Esophagus muscularis mucosa (tissue), 4 donors: ENCODE measurements at places on chromosomes 5 and 9. TPM values are rescaled to one million over a fixed set of nuclear protein-coding genes. Genes with fewer than 3 reads are reported as not detected.

GRCh38 chr9:97567894-97568202 is 65.3 kb downstream of the TSTD2 start:
- no peaks in the 10 kb centered on the region for H3K27me3 ChIP-seq
- H3K4me1 ChIP-seq = peaks cover 49% of the 10 kb centered on the region
- H3K4me3 ChIP-seq = no peak overlapping the region
- H3K36me3 ChIP-seq = peaks cover 62% of the 10 kb centered on the region
- DNase-seq = no peak

DNA sequence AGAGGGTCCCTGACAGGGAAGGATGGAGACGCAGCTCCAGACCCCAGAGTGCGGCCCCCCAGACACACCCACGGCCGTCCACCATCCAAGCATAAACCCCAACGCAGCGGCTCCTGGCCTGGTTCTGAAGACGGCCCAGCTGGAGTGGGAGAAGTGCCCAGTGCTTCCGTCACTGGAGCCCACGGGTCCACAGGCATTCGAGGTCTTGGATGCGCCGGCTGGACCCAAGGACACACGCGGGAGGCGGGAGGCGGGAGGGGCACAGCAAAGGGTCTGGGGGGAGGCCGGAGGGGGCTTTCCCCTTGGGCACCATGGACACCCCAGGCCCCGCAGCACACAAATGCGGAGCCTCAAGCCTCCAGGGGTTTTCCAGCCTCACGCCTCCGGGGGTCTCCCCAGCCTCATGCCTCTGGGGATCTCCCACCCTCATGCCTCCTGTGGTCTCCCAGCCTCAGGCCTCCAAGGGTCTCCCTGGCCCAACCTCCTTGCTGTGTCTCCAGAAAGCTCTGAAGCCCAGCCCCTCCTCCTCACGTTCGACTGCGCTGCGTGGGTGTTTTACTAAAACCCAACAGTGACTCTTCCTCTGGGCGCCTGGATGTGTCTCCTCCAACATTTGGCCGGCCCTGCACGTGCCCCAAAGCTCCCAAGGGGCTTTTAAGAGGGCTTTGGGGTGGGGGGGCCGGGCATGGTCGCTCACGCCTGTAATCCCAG is 15.2 kb downstream of the EXD3 start:
- H3K27me3 ChIP-seq = no peaks in the 10 kb centered on the region
- peaks cover 40% of the 10 kb centered on the region for H3K4me1 ChIP-seq
- peak overlapping the region; percentile 13 for H3K27ac ChIP-seq
- H3K4me3 ChIP-seq = peak overlapping the region; percentile 60
- H3K36me3 ChIP-seq = peaks cover 4% of the 10 kb centered on the region

GRCh38 chr5:79518718-79519117 is 4.8 kb upstream of the HOMER1 start:
- no peaks in the 10 kb centered on the region for H3K4me1 ChIP-seq
- H3K36me3 ChIP-seq = no peaks in the 10 kb centered on the region
- no peak overlapping the region for H3K4me3 ChIP-seq
- no peaks in the 10 kb centered on the region for H3K27me3 ChIP-seq
- no peak overlapping the region for H3K27ac ChIP-seq
- DNase-seq = no peak

DNA sequence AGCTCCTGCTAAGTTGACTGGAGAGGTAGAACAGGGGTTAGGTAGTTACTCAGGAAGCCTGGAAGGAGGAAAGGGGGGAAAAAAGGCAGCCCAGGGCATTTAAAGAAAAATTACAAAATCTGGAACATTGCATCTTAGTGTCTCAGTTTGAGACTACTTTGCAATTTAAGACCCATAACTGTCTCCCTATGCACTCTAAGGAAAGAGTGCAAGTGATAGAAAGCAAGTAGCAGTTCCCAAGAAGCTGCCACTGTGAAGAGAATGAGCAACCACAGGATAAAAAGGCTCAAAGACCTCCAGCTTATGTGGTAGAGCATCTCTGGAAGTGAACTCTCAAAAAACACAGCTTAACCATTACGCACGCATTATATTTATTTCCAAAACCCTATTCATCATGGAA is 141.8 kb downstream of the SLCO4C1 start:
- no peaks in the 10 kb centered on the region for H3K27me3 ChIP-seq
- H3K4me1 ChIP-seq = no peaks in the 10 kb centered on the region
- no peak overlapping the region for H3K27ac ChIP-seq
- no peak overlapping the region for H3K4me3 ChIP-seq
- H3K36me3 ChIP-seq = no peaks in the 10 kb centered on the region
- DNase-seq = no peak

DNA sequence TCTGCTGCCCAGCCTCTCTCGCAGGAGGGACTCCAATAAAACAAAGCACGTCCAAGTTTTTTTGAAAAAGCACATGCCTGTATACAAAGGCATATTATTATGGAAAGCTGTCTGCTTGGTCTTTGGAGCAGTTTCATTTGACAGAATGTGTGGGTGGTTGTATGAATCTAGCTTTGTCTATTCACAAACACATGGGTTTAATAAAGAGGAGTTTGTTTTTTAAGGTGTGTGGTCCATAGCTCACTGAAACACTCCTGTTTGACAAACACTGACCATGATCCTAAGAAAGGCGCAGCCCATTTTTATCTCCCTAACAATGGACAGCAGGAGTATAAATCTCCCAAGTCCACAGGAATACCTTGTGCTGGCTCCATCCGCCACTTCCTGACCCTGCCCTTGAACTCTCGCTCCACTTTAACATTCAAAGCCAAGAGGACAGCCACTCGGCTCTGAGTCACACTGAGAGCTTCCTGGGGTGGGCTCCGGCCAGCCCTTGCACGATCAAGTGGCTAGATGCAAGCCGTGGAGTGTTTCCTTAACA is 371.9 kb downstream of the EBF1 start:
- H3K27ac ChIP-seq = no peak overlapping the region
- H3K36me3 ChIP-seq = no peaks in the 10 kb centered on the region
- no peak for DNase-seq
- H3K4me3 ChIP-seq = no peak overlapping the region

DNA sequence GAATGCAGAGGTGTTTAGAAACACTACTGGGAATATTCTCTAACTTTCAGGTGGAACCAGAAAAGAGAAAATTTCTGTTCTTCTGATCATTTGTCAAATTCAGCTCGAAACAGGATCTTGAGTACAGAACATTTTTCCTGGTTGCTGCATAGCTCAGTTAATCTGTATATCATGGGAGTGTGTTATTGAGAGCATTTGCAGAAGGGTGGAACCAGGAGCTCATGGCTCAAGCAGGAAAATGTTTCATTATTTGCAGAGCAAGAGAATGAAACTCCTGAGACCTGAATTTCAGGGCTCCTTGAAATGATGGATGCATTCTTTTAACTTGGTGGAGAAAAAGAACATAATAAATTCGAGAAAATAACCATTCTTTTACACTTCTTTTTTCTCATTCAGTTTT is 97.9 kb downstream of the AOPEP start:
- H3K4me1 ChIP-seq = peaks cover 24% of the 10 kb centered on the region
- no peak for DNase-seq
- H3K27ac ChIP-seq = no peak overlapping the region
- H3K36me3 ChIP-seq = peaks cover 3% of the 10 kb centered on the region
- H3K4me3 ChIP-seq = no peak overlapping the region
- no peaks in the 10 kb centered on the region for H3K27me3 ChIP-seq

GRCh38 chr5:32814620-32815019 is 103.5 kb downstream of the NPR3 start:
- no peaks in the 10 kb centered on the region for H3K36me3 ChIP-seq
- H3K4me3 ChIP-seq = no peak overlapping the region
- H3K27ac ChIP-seq = no peak overlapping the region
- H3K27me3 ChIP-seq = no peaks in the 10 kb centered on the region
- peaks cover 10% of the 10 kb centered on the region for H3K4me1 ChIP-seq

DNA sequence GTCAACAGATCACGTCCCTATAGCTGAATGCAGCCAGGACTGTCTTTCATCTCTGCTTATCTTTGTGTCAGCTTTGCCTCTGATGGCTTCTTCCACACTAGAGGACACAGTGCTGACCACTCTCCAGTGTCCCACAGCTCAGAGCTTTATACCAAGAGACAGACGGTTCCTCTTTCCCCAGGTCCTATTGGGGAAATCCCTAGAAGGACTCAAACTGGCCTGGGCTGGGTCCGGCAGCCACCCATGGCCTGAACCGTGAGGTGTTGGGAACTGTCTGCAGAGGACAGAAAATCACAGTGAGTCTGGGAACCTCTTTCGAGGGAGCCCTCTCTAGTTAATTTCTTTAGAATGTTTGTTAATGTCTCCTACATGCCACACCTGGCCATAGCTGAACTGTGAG is 68.3 kb upstream of the SHB start:
- H3K27ac ChIP-seq = no peak overlapping the region
- DNase-seq = no peak
- H3K4me1 ChIP-seq = peaks cover 9% of the 10 kb centered on the region
- H3K36me3 ChIP-seq = no peaks in the 10 kb centered on the region
- no peak overlapping the region for H3K4me3 ChIP-seq
- H3K27me3 ChIP-seq = no peaks in the 10 kb centered on the region

DNA sequence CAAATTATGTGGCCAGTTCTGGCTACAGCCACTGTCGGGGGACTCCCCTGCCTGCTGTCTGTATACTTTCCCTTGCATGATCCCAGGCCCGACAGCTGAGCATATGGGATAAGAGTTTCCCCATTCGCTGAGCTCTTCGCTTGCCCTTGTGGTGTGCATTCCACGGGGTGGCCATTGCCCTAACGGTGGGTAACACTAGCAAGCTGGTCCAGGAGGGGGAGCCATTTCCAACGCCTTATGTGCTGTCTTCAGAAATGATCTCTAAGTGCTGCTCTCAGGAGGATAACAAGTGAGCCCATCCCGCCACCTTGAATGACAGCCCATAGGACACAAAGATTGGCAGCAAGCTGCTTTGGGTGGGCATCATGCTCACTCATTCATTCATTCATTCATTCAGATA is 190.9 kb downstream of the FSTL4 start:
- H3K36me3 ChIP-seq = no peaks in the 10 kb centered on the region
- no peak overlapping the region for H3K27ac ChIP-seq
- DNase-seq = no peak
- no peaks in the 10 kb centered on the region for H3K4me1 ChIP-seq

GRCh38 chr9:1907465-1907864 is 107.7 kb upstream of the SMARCA2 start:
- DNase-seq = no peak
- no peak overlapping the region for H3K27ac ChIP-seq
- no peak overlapping the region for H3K4me3 ChIP-seq

GRCh38 chr5:102453716-102454115 is 45.1 kb downstream of the SLCO6A1 start:
- no peak for DNase-seq
- no peak overlapping the region for H3K27ac ChIP-seq

GRCh38 chr5:40601198-40601868 is 78.4 kb upstream of the PTGER4 start:
- H3K27me3 ChIP-seq = no peaks in the 10 kb centered on the region
- no peak for DNase-seq
- H3K4me1 ChIP-seq = no peaks in the 10 kb centered on the region
- no peak overlapping the region for H3K27ac ChIP-seq
- no peaks in the 10 kb centered on the region for H3K36me3 ChIP-seq

DNA sequence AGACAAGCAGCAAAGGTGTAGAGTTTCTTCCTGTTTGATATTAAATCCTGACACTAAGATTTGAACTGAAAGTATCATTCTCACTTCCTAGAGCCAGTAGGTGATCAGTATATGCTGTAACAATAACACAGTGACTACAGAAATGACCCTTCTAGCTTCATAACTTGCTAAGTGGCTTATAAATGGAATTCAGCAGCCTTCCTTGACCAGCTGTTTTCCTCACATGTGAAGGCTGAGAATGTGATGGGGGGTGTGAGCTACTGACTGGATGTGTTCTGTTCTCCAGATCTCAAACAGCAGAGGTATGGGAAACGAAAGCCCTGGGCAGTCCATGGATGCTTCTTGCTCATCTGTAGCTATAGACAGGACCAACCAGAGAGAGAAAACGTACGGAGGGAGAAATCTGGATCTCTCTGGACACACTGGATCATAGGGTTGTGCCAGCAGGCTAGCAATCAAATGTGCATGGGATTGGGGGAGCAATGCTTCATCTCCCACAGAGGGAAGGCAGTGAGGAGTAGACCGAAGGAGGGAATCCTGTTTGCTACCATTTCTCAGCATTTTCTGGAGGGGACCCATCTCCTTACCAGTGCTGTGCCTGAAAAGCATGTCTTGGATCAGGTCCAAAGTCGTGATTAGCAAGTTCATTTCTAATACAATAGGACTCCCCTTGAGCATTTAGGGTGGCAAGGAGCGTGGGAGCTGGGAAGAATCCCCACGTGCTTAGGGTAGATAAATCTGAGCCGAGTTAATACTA is 39.4 kb downstream of the TNFAIP8 start:
- no peaks in the 10 kb centered on the region for H3K27me3 ChIP-seq
- DNase-seq = no peak
- peaks cover 40% of the 10 kb centered on the region for H3K4me1 ChIP-seq
- no peaks in the 10 kb centered on the region for H3K36me3 ChIP-seq
- no peak overlapping the region for H3K4me3 ChIP-seq

- no peak for DNase-seq
- no peaks in the 10 kb centered on the region for H3K27me3 ChIP-seq
- H3K4me1 ChIP-seq = no peaks in the 10 kb centered on the region
These were observed 1992.3 kb downstream of the MAT2B start for GRCh38 chr5:165497707-165498106.

DNA sequence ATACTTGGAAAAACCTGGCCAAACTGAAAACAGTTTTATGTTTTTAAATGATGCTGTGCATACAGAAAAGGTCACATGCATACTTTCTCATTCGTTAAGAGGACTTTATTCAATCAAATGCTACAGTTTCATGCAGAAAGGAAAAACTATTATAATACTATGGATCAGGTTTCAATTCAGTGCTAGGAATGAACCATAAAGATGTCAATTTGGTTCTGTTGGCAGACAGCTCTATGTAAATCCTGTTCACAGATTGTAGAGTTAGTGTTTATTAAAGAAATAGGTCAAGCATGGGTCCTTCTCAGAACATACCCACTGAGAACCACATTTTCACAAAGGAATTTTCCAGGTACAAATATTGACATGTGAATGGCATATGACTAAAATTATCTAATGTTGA is 57.1 kb downstream of the RETREG1 start:
- H3K4me3 ChIP-seq = no peak overlapping the region
- no peaks in the 10 kb centered on the region for H3K4me1 ChIP-seq
- H3K27me3 ChIP-seq = no peaks in the 10 kb centered on the region
- no peaks in the 10 kb centered on the region for H3K36me3 ChIP-seq
- H3K27ac ChIP-seq = no peak overlapping the region

GRCh38 chr5:145345511-145346287 is 489.4 kb downstream of the PRELID2 start:
- H3K36me3 ChIP-seq = no peaks in the 10 kb centered on the region
- no peaks in the 10 kb centered on the region for H3K27me3 ChIP-seq
- no peak overlapping the region for H3K27ac ChIP-seq
- DNase-seq = no peak
- no peak overlapping the region for H3K4me3 ChIP-seq

- H3K4me1 ChIP-seq = peaks cover 41% of the 10 kb centered on the region
- no peak for DNase-seq
- no peaks in the 10 kb centered on the region for H3K36me3 ChIP-seq
- no peaks in the 10 kb centered on the region for H3K27me3 ChIP-seq
These were observed 211.3 kb downstream of the ARHGAP26 start for GRCh38 chr5:142981475-142981874.

GRCh38 chr5:93192087-93192486 is 388.9 kb downstream of the NR2F1-AS1 start:
- no peaks in the 10 kb centered on the region for H3K27me3 ChIP-seq
- H3K4me3 ChIP-seq = no peak overlapping the region
- no peaks in the 10 kb centered on the region for H3K36me3 ChIP-seq
- no peak overlapping the region for H3K27ac ChIP-seq

GRCh38 chr5:75928992-75929391 is 154.2 kb upstream of the SV2C start:
- no peak for DNase-seq
- no peaks in the 10 kb centered on the region for H3K27me3 ChIP-seq
- H3K4me3 ChIP-seq = no peak overlapping the region
- no peaks in the 10 kb centered on the region for H3K36me3 ChIP-seq
- H3K4me1 ChIP-seq = no peaks in the 10 kb centered on the region
- H3K27ac ChIP-seq = no peak overlapping the region

SPATA31D4 gene
- total RNA-seq = not detected

ASS1 gene
- total RNA-seq = 113 TPM

HTR4 gene
- 0.42 TPM for total RNA-seq

TICAM2 gene
- total RNA-seq = 1.2 TPM

GLRA1 gene
- not detected for total RNA-seq
